ENCODE measurements at places on chromosomes 16 and 17.

GRCh38 chr16:7744546-7745264 is 412.1 kb downstream of the RBFOX1 start:
- no peak for DNase-seq

GRCh38 chr16:65749506-65749905 is 617.0 kb upstream of the CDH5 start:
- no peak for DNase-seq

DNA sequence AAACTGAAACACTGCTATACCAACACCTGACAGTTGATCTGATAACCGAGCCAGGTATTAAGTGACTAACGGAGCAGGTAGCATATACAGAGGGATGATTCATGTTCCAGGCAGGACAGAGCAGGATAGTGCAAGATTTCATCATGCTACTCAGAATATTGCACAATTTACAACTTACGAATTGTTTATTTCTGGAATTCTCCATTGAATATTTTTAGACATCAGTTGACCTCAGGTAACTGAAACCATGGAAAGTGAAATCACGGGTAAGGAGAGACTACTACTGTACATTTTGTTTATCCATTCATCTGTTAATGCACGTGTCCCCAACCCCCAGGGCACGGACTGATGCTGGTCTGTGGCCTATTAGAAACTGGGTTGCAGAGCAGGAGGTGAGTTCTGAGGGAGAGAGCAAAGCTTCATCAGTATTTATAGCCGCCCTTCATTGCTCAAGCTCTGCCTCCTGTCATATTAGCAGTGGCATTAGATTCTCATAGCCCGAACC is 14.5 kb upstream of the PPM1E start:
- DNase-seq: no peak

DNA sequence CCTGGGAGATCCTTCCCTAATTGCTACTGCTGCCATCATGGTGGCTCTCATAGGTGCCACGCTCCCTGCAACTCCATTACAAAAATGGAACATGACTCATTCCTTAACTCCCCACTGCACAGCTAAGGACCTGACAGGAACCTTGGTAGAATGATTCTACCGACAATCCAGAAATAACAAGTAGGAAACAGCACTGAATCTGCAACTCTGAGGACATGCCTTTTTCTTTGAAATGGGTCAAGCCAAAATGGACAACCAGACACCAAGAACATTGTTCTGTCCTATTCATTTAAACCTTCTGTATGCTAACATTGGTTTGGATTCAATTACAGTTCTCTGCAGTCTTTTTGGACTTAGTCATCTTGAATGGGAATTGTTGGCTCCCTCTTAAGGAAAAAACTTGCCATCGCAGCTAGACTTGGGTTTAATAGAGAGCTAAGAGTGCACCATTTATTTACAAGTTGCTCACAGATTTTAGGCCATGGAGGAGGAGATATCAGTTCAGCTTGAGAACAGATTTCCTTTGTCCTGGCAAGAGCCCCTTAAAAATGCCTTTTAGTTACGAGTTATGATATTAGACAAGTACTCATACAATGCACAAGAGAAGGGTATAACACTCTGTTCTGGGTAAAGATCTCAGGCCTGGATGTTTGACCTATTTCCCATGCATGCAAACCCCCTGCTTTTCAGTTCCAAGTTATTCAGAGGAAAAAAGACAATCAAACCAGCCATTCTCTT is 20.9 kb upstream of the NSRP1 start:
- no peak for DNase-seq

DNA sequence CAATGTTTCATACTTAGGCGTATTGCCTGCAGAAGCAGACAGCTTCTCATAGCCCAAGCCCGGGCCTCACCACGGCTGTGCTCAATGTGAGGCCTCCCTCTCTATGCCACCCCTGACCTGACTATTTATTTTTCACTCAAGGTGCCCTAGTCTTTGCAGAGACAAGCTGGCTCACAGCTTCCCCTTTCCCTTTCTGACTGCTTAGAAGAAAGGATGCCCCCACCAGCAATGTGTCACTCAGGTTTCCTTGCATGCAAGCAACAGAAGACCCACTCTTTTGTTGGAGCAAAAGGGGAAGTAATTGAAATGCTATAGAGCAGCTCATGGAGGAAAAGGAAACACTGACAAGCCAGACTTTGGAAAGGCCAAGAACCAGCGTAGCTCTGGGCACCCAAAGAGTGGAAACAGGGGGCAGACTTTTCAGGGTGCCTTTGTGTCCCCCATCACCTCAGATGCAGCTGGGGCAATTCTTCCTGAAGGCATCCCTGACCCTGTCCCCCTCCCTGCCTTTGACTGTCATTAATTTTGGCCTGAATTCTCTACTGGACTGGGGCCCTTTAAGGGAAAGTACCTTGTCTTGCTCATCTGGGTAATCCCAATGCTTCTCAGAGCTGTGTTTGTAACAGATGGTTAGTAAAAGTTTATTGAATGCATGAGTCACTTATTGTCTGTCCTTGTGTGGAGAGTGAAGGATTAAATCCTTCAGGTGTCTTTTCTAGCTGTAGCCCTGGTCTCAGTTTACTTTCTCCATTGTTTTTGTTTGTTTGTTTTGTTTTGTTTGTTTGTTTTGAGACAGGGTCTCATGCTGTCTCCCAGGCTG is 17.8 kb downstream of the RGS9 start:
- DNase-seq: no peak

- DNase-seq: no peak
Measured at GRCh38 chr16:89013111-89013510, 36.1 kb upstream of the CBFA2T3 start.

GRCh38 chr17:29119265-29119664 is 60.9 kb downstream of the MYO18A start:
- DNase-seq: no peak

DNA sequence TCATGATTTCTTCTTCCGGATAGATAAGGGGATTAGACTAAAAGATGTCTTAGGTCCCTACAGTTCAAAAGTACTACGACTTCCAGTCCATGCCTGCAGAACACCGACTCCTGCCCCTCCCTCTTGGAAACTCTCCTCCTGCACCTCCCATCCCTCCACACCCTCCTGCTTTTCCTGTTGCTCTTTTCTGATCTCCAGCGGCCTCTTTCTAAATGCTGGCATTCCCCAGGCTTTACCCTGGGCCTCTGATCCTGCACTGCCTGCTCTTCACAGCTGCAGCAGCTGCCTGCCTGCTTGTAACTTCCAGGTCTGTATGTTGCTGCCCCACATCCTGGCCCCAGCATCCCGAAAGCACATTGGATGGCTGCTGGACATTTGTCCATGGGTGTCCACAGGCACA is 154.2 kb downstream of the KCNJ12 start:
- DNase-seq: no peak

GRCh38 chr17:45231481-45232116 is 9.9 kb downstream of the FMNL1 start:
- no peak for DNase-seq

DNA sequence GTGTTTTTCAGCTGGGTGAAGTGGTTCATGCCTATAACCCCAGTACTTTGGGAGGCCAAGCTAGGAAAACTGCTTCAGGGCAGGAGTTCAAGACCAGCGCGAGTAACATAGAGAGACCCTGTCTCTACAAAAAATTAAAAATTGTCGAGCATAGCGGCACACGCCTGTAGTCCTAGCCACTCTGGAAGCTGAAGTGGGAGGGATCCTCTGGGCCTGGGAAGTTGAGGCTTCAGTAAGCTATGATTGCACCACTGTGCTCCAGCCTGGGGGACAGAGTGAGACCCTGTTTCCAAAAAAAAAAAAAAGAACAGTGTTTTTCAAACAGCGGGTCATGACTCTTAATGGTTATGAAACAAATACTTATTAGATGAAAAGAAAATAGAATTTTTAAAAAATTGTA is 2.3 kb upstream of the CYTH1 start:
- DNase-seq: no peak

DNA sequence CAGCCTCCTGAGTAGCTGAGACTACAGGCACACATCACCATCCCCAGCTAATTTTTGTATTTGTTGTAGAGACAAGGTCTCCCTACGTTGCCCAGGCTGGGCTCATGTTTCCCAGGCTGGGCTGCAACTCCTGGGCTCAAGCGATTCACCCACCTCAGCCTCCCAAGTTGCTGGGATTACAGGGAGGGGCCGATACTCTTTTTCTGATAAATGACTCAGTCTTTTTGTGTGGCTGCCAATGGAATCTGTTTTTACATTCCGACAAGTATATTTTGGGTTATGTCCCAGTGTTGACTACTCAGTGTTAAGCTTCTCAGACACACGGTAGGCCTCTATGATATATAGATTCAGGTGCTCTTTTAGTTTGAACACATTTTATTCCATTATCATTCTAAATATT is 58.1 kb downstream of the SLFN11 start:
- DNase-seq: no peak

DNA sequence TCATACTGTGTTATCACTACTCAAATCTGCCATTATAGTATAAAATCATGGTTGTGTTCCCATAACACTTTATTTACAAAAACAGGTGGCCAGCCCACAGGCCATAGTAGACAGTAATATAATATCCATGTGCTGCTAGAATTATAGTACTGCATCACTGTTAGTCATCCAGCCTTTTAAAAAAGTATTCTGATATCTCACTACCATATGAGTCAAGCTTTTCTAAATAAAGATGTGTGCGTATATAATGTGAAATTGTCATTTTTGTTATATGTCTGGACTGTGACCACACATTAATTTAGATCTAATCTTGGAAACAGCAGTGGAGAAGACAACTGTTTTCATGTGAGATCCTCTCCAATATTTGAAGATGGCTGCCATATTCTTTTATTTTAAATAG is 1049.1 kb upstream of the GOT2 start:
- no peak for DNase-seq

- DNase-seq: no peak
Measured at GRCh38 chr16:28537076-28537475, 1.7 kb downstream of the NUPR1 start.

- no peak for DNase-seq
Measured at GRCh38 chr17:76445697-76446448, 7.1 kb downstream of the UBE2O start.

DNA sequence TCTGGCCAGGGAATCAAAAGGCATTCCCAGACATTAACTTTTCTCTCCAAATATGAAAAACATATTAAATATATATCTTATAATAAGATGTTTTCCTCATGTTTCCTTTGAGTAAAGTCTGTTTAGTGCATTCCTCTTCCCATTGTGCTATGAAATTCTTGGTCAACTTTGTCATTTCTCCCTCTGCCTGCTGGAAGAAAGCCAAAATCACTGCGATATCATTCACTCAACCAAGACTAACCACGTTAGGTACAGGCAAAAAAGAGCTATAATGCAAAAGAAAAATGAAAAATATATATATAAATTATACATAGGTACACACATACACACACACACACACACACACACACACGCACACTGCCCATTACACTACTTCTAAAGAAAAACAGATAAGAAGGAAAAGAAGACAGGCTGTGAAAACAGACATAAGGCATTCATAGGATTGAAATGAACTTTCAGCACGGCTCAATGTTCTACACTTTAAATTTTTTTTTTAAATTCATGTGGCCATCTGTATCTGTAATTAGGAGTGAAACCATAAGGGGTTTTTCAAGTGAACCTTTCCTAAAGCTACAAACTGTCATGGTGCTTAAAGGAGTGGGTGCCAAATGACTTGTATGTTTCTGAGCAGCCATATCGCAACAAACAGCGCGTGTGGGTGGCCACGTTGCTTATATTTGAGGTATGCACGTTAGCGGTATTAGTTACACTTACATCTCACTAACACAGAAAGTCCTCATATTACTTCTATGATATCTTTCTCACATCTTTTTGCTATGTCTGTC is 71.6 kb upstream of the PSMD7 start:
- DNase-seq: peak; percentile 30

GRCh38 chr16:85984231-85984880 is 85.4 kb downstream of the IRF8 start:
- DNase-seq: no peak

GRCh38 chr17:59366773-59367656 is 35.6 kb downstream of the YPEL2 start:
- DNase-seq: peak; percentile 62

All from femur (tissue), 1 donor.